NCI-H69 (cell line): ENCODE measurements at places on chromosomes 12 and 14.

- peak; percentile 17 for DNase-seq
Observed at GRCh38 chr12:46386360-46386867, 13.8 kb upstream of the SLC38A2 start.

DNA sequence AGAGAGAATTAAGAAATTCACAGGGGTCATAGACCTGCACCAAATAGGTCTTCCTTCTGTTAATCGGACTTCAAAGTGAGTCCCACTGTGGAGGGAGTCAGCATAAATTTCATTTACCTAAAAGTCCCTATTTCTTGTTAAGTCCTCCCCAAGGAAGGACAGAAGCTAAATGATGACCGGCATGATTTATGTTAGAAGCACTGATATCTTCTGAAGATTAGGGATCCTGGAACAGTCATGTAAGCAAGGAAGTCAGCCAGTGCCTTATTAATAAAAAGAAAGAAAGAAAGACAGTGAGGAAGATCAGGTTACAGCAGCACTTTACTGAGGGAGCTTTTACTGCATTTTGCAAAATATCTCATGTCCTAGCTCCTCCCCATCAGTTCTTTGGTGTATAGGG, 287.5 kb downstream of the FOXG1 start:
- peak; percentile 58 for DNase-seq

- peak; percentile 37 for DNase-seq
Observed at GRCh38 chr12:110743571-110744093, 941 bp upstream of the PPP1CC start.

- DNase-seq = no peak
Observed at GRCh38 chr12:105538880-105539279, 208.4 kb downstream of the C12orf75 start.

DNA sequence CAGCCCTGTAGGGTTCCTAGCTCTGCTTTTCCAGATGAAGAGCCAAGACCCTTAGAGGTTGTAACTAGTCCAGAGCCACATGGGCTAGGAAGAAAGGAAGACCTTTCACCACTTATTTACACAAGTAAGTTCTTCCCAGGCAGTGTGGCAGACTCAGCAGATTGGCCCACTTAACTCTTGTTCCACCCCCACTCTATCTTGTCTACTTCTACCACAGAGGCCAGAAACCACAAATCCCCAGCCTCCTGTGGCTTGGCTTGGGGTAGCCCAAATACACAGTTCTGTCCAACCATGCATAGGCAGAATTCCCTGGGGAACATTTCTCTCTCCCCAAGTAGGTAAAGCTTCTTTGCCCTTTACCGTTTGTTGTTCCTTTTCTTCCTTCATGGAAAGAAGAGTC, 383.5 kb downstream of the RGS6 start:
- DNase-seq = no peak

DNA sequence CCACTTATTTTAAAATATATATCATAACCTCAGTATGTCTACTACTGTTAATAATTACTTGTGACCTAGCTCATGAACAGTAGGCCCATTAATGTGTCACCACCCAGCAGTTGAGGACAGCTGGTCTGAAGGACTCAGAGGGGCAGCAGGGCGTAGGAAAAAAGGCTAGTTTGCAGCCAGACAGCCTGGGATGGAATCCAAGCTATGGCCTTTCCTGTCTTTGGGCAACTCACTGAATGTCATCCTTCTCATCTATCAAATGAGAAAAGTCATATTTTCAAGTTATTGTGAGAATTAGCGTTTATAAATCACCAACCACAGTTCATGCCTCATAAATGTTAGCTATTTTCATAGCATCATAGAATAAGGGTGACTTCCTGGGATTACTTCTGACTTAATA, 12.3 kb downstream of the DENND5B start:
- DNase-seq = peak; percentile 79

DNA sequence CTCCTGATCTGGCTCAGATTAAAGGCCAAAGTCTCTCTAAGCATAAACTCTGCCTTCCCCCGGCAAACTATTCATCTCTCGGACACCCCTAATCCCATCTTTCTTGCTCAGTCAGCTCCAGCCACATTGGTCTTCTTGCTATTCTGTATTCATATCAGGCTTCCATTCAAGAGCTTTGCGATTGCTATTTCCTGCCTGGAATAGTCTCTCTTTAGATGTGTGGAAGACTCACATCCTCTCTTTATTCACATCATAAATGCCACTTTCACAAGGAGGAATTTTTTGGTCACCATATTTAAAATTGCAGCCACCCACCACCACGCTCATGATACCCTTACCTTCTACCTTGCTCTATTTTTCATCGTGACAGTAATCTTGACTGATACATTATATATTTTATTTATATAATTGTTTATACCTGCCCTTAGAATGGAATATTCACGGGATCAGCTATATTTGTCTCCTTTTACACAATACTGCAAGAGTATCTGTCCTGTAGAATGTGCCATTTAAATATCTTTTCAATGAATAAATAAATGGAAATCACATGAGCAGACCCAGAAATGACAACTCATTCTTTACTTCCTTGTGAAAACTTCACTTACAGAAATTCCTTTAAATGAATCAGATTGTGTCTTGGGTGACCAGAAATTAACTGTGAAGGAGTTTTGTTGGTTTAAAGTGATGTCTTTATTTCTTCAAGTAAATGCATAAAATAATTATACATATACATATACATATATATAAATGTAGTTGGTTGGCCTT, 780.6 kb upstream of the FLRT2 start:
- no peak for DNase-seq

- no peak for DNase-seq
Observed at GRCh38 chr12:5776091-5776490, 169.0 kb downstream of the ANO2 start.

DNA sequence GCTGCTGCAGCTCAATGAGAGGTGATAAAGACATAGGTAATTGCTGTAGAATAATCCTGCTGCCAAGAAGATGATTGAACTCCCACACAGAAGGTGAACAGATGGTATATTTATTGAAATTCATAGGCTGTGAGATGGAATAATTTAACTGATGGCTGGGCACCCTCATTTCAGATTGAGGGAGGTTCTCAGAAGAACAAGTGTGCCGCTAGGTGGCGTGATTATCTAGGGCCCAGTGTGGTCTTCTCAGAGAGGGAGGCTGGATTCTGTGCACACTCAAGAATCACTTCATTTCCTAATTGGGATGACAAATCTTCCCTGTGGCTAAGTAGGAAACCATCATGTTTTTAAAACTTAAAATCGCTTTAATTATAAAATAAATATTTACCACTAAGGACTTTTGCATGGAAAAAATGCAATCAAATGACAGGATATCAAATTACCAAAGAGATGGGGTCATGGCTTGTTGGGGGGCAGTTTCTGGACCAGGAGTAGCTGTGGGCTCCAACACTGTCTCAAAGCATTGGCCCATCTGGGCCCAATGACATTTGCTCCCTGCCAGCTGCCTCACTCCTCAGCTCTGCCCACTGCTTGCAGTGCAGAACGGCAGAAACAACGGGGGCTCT, 132.3 kb downstream of the SNAPC1 start:
- peak; percentile 94 for DNase-seq

DNA sequence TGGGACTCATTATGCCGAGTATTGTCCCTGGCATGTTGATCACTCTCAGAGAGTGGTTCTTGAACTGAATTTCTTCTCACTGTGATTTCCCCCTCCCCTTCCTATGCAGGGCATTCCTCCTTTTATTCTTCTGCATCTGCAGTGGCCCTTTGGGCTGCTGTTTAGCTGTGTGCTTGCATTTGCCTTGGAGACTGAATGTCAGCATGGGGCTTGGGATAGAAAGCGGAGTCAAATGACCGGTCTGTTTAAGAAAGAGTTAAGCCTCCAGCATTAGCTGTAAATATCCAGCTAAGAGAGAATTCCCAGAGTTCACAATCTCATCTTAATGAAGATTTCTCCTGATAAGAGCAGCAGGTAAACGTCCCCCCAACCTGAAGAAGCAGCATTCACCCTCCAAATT, 65.6 kb upstream of the RMST start:
- peak; percentile 74 for DNase-seq

DNA sequence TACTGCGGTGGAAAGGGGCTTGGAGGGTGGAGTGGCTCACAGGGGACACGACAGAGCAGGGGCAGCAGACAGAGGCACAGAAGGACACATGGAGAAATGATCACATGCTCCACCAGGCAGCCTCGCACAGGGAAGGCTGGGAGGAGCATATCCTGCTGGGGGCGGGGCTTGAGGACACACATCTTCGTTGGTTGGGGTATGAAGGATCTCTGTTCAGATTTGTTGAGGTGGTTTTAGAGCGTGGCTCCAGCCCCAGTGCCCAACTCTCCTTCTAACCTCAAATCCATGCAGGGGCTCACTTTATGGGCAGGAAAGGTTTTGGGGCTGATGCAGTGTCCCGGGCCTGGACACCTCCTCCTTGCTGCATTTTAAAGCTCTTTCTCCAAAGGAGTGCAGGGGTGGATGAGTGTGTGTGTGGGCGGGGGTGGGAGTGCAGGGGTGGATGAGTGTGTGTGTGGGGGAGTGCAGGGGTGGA, 733 bp upstream of the P3H3 start:
- DNase-seq = peak; percentile 95

DNA sequence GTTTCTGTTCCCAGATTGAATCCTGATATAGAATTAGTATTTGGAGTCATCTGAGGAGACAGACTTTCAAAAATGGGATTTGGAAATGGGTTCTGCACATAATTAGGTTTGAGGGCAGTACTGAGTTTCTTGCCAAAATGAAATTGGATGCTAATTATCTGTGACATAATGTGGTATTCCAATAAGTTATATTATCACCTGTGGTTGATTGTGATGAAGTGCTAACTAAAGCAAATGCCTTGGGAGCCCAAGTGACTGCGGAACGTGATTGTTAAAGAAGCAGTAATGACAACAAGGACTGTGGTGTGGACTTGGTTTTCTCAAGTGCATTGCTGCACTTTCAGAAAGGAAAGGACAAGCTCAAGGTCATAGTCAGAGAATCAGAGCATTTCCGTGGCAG, 337.0 kb downstream of the IPO8 start:
- no peak for DNase-seq
